CD8-positive, alpha-beta memory T cell (primary cell): ENCODE measurements at places on chromosomes 6 and 20. TPM values are rescaled to one million over a fixed set of nuclear protein-coding genes. Genes with fewer than 3 reads are reported as not detected.

GRCh38 chr6:168601546-168601945 is 160.6 kb downstream of the SMOC2 start:
- no peaks in the 10 kb centered on the region for H3K27me3 ChIP-seq
- DNase-seq: no peak
- H3K36me3 ChIP-seq: no peaks in the 10 kb centered on the region

DNA sequence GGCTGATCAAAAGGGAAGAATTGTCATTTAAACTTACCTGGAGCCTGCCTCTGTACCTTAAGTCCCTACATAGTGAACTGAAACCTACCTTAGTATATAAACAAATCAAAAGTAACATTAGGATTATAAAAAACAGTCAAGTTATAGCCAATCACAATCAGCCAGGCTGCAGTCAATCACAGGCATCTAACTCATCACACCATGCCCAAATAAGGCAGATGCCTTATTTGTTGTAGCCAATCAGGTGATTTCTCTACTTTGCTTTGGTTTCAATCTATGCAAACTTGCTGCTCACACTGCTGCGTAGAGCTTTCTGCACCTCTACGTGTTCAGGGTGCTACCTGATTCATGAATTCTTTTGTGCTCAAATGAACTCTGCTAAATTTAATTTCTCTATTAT is 18.3 kb upstream of the DEFB113 start:
- no peak overlapping the region for H3K4me3 ChIP-seq
- no peaks in the 10 kb centered on the region for H3K4me1 ChIP-seq
- no peaks in the 10 kb centered on the region for H3K36me3 ChIP-seq
- H3K27me3 ChIP-seq: no peaks in the 10 kb centered on the region

- H3K4me3 ChIP-seq: no peak overlapping the region
- H3K4me1 ChIP-seq: no peaks in the 10 kb centered on the region
- H3K27me3 ChIP-seq: no peaks in the 10 kb centered on the region
- DNase-seq: no peak
These were observed 62.2 kb downstream of the ARFGEF2 start for GRCh38 chr20:48983423-48984400.

DNA sequence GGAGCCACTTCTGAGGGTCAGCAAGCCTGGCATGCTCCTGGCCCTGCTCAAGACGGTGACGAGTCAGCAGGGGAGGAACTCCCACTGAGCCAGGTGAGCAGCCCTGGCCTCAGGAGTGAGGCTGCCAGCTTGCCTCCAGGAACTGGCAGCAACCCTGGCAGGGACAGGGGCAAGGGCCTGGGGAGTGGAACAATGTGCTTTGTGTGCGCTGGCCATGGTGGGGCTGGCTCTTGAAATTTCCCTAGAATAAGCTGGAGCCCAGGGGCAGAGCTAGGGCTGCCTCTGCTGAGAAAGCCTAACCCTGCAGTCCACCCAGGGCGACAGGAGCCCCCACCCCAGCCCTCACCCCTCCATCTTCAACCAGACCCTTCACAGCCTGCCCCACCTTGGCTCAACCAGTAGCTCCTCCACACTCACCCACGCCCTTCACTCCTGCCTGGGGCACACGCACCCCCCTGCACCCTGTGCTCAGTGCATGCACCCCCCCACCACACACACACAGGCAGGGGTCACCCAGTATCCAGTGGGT is 88.0 kb downstream of the MRPL14 start:
- no peak for DNase-seq
- H3K4me1 ChIP-seq: no peaks in the 10 kb centered on the region
- no peak overlapping the region for H3K4me3 ChIP-seq
- H3K27ac ChIP-seq: no peak overlapping the region

Gene RSPO4
- not detected for total RNA-seq

Gene CGA
- not detected for total RNA-seq

Gene ZNF343
- total RNA-seq: 11.3 TPM
